ENCODE measurements at places on chromosomes 12 and 14. TPM values are rescaled to one million over a fixed set of nuclear protein-coding genes. Genes with fewer than 3 reads are reported as not detected.

Gene VRTN
- total RNA-seq, result not detected

DNA sequence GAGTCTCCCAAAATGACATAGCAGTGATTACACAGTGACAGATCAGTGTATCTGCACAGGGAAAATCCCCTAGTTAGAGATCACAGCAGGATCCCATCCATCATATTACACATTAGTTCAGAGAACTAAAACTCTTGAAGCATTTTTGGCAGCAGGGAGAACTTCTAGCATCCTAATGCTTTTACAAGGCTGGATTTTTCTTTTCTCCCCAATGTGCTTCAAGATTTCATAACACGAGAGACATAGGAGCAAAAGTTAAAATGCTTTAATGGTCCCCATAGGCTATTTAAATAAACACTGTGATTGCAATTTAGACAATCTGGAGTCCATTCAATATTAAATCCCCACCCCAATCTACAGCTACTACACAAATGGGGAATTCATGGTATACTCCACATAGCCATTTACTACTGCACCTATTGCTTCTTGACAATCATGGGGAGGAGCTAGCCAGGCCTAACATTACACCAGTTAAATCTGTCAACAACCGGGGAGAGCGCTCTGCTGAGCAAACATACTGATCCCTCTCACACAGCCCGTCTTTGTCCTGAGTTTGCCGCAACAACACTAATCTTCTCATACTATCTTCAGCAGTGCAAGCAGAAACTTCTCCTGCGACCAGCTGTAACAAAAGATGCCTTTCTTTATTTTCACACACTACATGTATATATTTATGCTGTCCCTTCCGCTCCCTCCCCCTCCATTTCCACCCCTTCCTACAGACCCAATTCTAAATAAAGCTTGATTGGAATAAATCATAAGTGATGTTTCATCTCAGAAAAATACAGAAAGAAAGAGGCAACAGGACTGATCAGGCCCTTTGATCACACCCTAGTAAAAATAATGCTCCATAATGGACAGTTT lies 120.3 kb upstream of the SOX5 start:
- no peaks in the 10 kb centered on the region for H3K36me3 ChIP-seq
- H3K4me3 ChIP-seq, result no peak overlapping the region
- H3K27ac ChIP-seq, result no peak overlapping the region
- no peaks in the 10 kb centered on the region for H3K27me3 ChIP-seq

DNA sequence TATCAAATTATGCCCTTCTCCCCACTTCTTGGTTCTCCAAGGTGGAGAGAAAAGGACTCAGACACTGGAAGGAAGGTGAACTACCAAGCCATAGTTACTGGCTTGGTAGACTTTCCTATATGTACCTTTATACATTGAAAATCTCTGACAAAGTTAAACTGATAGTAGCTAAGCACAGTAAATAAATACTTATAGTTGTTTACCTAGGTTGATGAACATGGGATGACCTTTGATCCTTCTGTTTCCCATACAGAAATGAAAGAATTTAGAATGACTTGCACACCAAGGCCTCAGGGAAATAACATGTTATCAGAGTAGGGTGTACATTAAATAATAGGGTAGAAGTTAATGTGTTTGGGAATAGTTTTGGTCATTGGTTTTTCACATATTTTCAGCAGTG lies 6.7 kb downstream of the ARHGAP5 start:
- no peaks in the 10 kb centered on the region for H3K4me1 ChIP-seq
- no peaks in the 10 kb centered on the region for H3K36me3 ChIP-seq
- no peak for DNase-seq
- no peak overlapping the region for H3K27ac ChIP-seq
- H3K27me3 ChIP-seq, result no peaks in the 10 kb centered on the region

DNA sequence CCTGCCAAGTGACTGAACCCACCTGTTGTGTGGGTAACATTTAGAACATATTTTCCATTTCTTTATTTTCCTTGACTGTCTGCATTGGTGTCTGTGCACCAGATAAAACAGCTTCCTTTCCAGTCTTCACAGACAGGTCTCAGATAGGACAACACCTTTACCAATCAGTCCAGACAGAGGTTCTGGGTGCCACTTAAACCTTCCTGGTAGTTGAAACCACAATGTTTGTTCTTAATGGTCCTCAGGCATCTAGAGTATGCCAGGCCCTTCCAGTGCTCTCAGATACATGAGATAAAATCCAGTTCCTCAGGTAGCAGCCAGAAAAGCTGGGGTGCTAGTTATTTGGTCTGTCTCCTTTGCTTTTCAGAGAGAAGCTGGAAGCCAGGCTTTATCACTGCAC lies 7.0 kb upstream of the CLEC2D start:
- peaks cover 22% of the 10 kb centered on the region for H3K4me1 ChIP-seq
- no peak overlapping the region for H3K27ac ChIP-seq
- H3K27me3 ChIP-seq, result no peaks in the 10 kb centered on the region
- no peak for DNase-seq

DNA sequence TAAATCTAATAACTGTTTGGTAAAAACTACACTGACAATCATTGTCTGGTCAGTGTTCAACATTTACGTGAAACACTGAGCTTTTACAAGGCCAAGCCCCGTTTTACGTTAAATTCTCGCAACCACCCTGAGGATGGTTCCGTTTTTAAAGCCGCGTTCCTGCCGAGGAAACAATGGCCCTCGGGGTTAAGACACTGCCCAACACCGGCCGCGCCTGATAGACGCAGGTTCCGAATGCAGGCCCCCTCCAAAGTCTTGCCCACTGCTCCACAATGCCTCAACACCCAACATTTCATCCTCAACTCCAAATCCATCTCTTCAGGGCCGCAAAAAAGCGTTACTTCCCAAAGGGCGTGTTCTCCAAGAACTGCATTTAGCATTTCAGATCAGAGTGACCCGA lies 953 bp upstream of the SNRPF start:
- H3K36me3 ChIP-seq, result peaks cover 17% of the 10 kb centered on the region
- no peak overlapping the region for H3K4me3 ChIP-seq
- DNase-seq, result no peak
- peaks cover 6% of the 10 kb centered on the region for H3K27me3 ChIP-seq

Gene TPPP2
- not detected for total RNA-seq

Gene IRF9
- 178 TPM for total RNA-seq

GRCh38 chr12:75041472-75041871 lies 168.2 kb downstream of the KCNC2 start:
- H3K36me3 ChIP-seq, result no peaks in the 10 kb centered on the region
- no peaks in the 10 kb centered on the region for H3K4me1 ChIP-seq
- no peak for DNase-seq

Gene SSTR1
- not detected for total RNA-seq

GRCh38 chr14:75738192-75738591 lies 77.1 kb downstream of the TTLL5 start:
- no peak overlapping the region for H3K27ac ChIP-seq
- peaks cover 2% of the 10 kb centered on the region for H3K36me3 ChIP-seq
- no peak overlapping the region for H3K4me3 ChIP-seq
- no peak for DNase-seq
- H3K4me1 ChIP-seq, result no peaks in the 10 kb centered on the region
- H3K27me3 ChIP-seq, result no peaks in the 10 kb centered on the region

DNA sequence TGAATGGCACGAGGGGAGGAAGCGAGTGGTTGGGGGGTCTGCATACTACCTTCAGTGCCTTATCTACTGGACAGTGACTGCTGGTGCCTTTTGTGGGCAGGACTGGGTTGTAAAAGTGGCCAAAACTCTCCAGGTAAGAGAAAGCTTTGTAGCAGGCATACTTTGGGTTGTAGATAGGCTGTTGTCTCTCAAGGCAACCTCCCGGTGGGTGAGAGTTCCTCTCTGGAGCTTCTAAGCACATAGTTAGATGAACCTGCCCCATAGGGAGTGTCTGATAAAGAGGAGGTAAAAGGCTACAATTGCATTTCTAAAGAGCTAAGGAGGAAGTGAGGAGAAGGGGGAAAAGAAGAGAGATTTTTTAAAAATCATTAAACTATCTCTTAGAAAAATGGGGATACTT lies 4.2 kb upstream of the DAD1 start:
- H3K4me3 ChIP-seq, result no peak overlapping the region
- H3K4me1 ChIP-seq, result peaks cover 12% of the 10 kb centered on the region
- no peaks in the 10 kb centered on the region for H3K27me3 ChIP-seq

DNA sequence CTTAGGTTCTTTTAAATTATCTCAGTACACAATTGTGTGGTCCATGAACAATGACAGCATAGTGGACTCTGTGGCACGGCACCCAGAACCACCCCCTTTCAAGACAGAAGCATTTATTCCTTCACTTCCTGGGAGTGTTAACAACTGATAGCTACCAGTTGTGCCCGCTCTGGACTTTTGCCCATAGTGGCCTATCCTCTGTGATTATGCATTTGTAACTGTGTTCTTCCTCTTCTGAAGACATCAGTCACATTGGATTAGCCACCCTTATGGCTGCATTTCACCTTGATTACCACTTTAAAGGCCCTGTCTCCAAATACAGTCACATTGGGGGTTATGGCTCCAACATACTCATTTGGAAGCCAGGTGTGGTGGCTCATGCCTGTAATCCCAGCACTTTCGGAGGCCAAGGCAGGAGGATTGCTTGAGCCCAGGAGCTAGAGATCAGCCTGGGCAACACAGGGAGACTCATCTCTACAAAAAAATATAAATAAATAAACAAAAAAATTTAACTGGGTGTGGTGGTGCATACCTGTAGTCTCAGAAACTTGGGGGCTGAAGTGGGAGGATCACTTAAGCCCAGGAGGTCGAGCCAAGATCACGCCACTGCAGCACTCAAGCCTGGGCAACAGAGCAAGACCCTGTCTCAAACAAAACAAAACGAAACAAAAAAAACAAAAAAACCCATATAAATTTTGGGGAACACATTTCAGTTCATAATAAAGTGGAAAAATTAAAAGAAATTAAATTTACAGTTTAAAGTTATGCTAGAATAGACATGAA lies 27.6 kb upstream of the PHC1 start:
- H3K4me3 ChIP-seq, result no peak overlapping the region
- H3K36me3 ChIP-seq, result no peaks in the 10 kb centered on the region
- no peak for DNase-seq
- peaks cover 3% of the 10 kb centered on the region for H3K4me1 ChIP-seq
- H3K27ac ChIP-seq, result no peak overlapping the region

DNA sequence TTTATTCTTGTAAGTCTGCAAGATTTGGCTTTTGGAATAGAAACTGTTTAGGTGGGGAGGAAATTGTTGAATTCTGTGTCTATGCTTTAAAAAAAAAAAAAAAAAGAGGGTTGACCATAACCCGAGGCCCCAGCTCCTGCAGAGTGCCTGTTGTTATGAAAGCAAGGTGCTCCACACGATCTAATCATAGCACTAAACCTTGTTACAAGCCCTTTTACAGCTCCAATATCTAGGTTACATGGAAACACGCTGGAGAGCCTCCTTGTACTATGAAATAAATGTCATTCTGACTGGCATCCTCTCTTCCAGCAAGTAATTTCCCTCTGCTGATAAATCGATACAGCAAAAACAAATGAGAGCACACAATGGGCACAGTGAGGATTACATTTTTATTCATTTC lies 303.1 kb upstream of the SOX5 start:
- no peaks in the 10 kb centered on the region for H3K4me1 ChIP-seq
- no peak for DNase-seq
- no peaks in the 10 kb centered on the region for H3K27me3 ChIP-seq
- no peak overlapping the region for H3K4me3 ChIP-seq

DNA sequence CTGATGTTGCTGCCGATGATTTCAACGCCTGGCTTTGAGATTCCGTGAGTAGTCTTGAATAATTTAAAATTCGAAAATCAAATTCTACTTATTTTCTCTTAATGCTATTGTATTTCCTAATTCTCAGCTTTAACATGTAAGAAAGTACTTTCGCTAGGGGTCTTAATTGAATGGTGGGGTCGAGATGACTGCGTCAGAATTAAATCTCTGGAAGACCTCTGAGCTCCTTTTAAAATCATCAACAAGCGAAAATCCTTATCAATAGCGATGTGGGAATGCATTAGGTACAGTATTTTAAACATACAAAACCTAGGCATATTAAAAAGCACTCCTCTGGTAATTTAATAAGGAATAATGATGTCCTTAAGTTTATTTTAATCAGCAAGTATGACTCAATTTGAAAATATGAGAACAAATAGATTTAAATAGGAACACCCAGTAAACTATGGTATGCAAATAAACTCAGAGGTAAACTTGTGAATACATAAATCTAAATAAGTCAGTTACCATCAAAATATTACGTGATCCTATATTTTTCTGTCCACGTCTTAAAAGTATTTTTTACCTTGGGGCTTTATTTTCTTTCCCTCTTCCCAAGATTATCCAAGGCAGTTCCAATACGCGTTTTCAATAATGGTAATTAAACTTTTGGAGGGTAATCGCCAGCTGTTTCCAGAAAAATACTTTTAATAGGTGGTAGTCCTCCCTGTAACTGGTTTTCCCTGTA lies 1.4 kb downstream of the FOXA1 start:
- H3K4me1 ChIP-seq, result peaks cover 18% of the 10 kb centered on the region
- DNase-seq, result no peak
- H3K27me3 ChIP-seq, result peaks cover 63% of the 10 kb centered on the region

Gene CSRP2
- not detected for total RNA-seq

Gene FLRT2
- total RNA-seq, result not detected

Gene RTN1
- total RNA-seq, result 3.6 TPM

- H3K4me3 ChIP-seq, result no peak overlapping the region
- H3K27me3 ChIP-seq, result peaks cover 3% of the 10 kb centered on the region
- DNase-seq, result no peak
Observed at GRCh38 chr12:114500775-114501473, 95.0 kb upstream of the TBX5 start.

- H3K36me3 ChIP-seq, result no peaks in the 10 kb centered on the region
- no peak overlapping the region for H3K4me3 ChIP-seq
- no peaks in the 10 kb centered on the region for H3K4me1 ChIP-seq
- DNase-seq, result no peak
- no peak overlapping the region for H3K27ac ChIP-seq
Observed at GRCh38 chr14:83940253-83940652, 1589.7 kb upstream of the FLRT2 start.

GRCh38 chr14:102026934-102027333 lies 59.9 kb downstream of the HSP90AA1 start:
- no peaks in the 10 kb centered on the region for H3K4me1 ChIP-seq
- no peak for DNase-seq
- H3K4me3 ChIP-seq, result no peak overlapping the region
- no peak overlapping the region for H3K27ac ChIP-seq
- H3K36me3 ChIP-seq, result peaks cover 81% of the 10 kb centered on the region
- no peaks in the 10 kb centered on the region for H3K27me3 ChIP-seq
